ENCODE measurements at places on chromosomes 1 and 21. TPM values are rescaled to one million over a fixed set of nuclear protein-coding genes. Genes with fewer than 3 reads are reported as not detected.

Gene PRAMEF13
- not detected for total RNA-seq

Gene C1orf146
- total RNA-seq = not detected

Gene RBP7
- total RNA-seq = 11.2 TPM

Gene VHLL
- total RNA-seq = not detected

Gene CDC42
- 145 TPM for total RNA-seq

Gene UBASH3A
- total RNA-seq = 0.18 TPM

Gene GLUL
- total RNA-seq = 23.8 TPM

Gene C1orf105
- not detected for total RNA-seq

Gene GPR52
- total RNA-seq = not detected

Gene LELP1
- total RNA-seq = not detected

Gene TSNAX
- total RNA-seq = 37.2 TPM

Gene COL24A1
- not detected for total RNA-seq

Gene CYP4A11
- not detected for total RNA-seq

Gene ZNF496
- total RNA-seq = 21.5 TPM

Gene TNFRSF1B
- 0.54 TPM for total RNA-seq

Gene TMEM53
- total RNA-seq = 7.1 TPM

Gene TNFRSF18
- total RNA-seq = 0.35 TPM

Gene GBP7
- total RNA-seq = not detected

Gene ZNF593OS
- not detected for total RNA-seq

Gene HMCN1
- total RNA-seq = 0.42 TPM

Gene DBT
- total RNA-seq = 2.3 TPM

Gene CASZ1
- 3.0 TPM for total RNA-seq

Gene FAM163A
- total RNA-seq = not detected

Gene CFAP57
- total RNA-seq = 0.06 TPM

Gene RASSF5
- 0.95 TPM for total RNA-seq

Gene ADAM15
- 98.4 TPM for total RNA-seq

Gene IL20
- not detected for total RNA-seq

Gene PLA2G2F
- total RNA-seq = not detected

Gene DCDC2B
- not detected for total RNA-seq

Gene MRPL37
- total RNA-seq = 93.6 TPM

Gene PLPP3
- 31.6 TPM for total RNA-seq

Gene CHRNB2
- total RNA-seq = 0.33 TPM

Gene AXDND1
- total RNA-seq = 0.55 TPM

Gene KRTAP19-1
- not detected for total RNA-seq

Gene FLG
- total RNA-seq = 0.02 TPM

Gene TEDDM1
- not detected for total RNA-seq

Gene CRNN
- not detected for total RNA-seq
